ENCODE measurements at places on chromosomes 1 and 21.

- peak; percentile 94 for DNase-seq
Observed at GRCh38 chr1:33435096-33435820, 4.4 kb upstream of the PHC2 start.

- peak; percentile 38 for DNase-seq
Observed at GRCh38 chr1:2108213-2108876, 58.1 kb downstream of the PRKCZ start.

- no peak for DNase-seq
Observed at GRCh38 chr1:238649200-238649599, 737.2 kb upstream of the CHRM3 start.

GRCh38 chr1:39431927-39432326 lies 59.5 kb upstream of the BMP8A start:
- DNase-seq, result peak; percentile 58

GRCh38 chr1:173603056-173603591 lies at the start of gene SLC9C2:
TSS of gene SLC9C2 (minus strand) at chr1:173603072. CDS start at chr1:173601776, 1,296 bp downstream.
- DNase-seq, result no peak

- no peak for DNase-seq
Observed at GRCh38 chr1:43802356-43802980, 95.1 kb downstream of the ST3GAL3 start.
